ENCODE measurements at places on chromosomes 3 and 15. TPM values are rescaled to one million over a fixed set of nuclear protein-coding genes. Genes with fewer than 3 reads are reported as not detected.

Gene PPCDC
- total RNA-seq = 16.9 TPM

Gene MUC13
- total RNA-seq = 0.50 TPM

Gene EAF2
- total RNA-seq = 12.8 TPM

Gene RBPMS2
- 1.3 TPM for total RNA-seq

Gene DCLK3
- total RNA-seq = 0.04 TPM

Gene ARHGEF26
- total RNA-seq = 2.9 TPM

Gene IL1RAP
- 2.5 TPM for total RNA-seq

Gene LPCAT4
- 38.2 TPM for total RNA-seq

Gene UROC1
- 0.10 TPM for total RNA-seq

Gene IGF2BP2
- total RNA-seq = 41.5 TPM

Gene IP6K1
- 43.5 TPM for total RNA-seq

Gene C2CD4B
- total RNA-seq = 0.45 TPM

Gene ANKRD63
- 0.66 TPM for total RNA-seq

Gene TBCCD1
- 14.5 TPM for total RNA-seq

Gene NMNAT3
- total RNA-seq = 15.2 TPM

Gene TMEM158
- total RNA-seq = 7.5 TPM

Gene GMPPB
- 9.3 TPM for total RNA-seq

Gene ISLR
- 0.63 TPM for total RNA-seq

Gene CYP19A1
- total RNA-seq = 4.0 TPM

Gene SEMA6D
- 80.0 TPM for total RNA-seq

Gene NBEAL2
- 2.5 TPM for total RNA-seq

Gene CLEC3B
- total RNA-seq = 25.7 TPM

Gene PPP1R14D
- not detected for total RNA-seq

Gene KCNAB1
- total RNA-seq = 3.9 TPM

Gene CISH
- 0.70 TPM for total RNA-seq

Gene SCAANT1
- total RNA-seq = not detected

Gene CSPG4
- 3.3 TPM for total RNA-seq

Gene PCLAF
- total RNA-seq = 2.2 TPM

Gene ACKR4
- total RNA-seq = 2.3 TPM

Gene SLC22A13
- total RNA-seq = 0.30 TPM

Gene SLITRK3
- 8.4 TPM for total RNA-seq

Gene CLRN1
- not detected for total RNA-seq

Gene BFSP2
- total RNA-seq = not detected

Gene RYR3
- total RNA-seq = 10.7 TPM

Gene SFMBT1
- 11.5 TPM for total RNA-seq

Gene PRRT3
- total RNA-seq = 4.3 TPM

Gene ST3GAL6
- 9.0 TPM for total RNA-seq

Gene ICE2
- total RNA-seq = 19.4 TPM

Gene ADAMTS9
- total RNA-seq = 9.7 TPM

Gene KNG1
- not detected for total RNA-seq

Gene OCA2
- total RNA-seq = 0.18 TPM

Gene SLC22A14
- 0.27 TPM for total RNA-seq

Gene LDHAL6B
- total RNA-seq = 2.4 TPM

Gene TICRR
- 0.51 TPM for total RNA-seq

Gene PAK2
- total RNA-seq = 51.2 TPM

Gene ZNF385D
- 6.7 TPM for total RNA-seq

Gene TM6SF1
- total RNA-seq = not detected

Gene DNAJC13
- total RNA-seq = 47.5 TPM

Gene SCG5
- total RNA-seq = 20.4 TPM

Gene SERINC4
- total RNA-seq = 0.63 TPM

Gene EXD1
- total RNA-seq = 0.22 TPM

Gene PPM1L
- 25.0 TPM for total RNA-seq

Gene CILP
- total RNA-seq = 0.14 TPM

Gene OSTN
- total RNA-seq = 0.15 TPM

Gene ATP13A5
- total RNA-seq = 0.66 TPM

Gene CLDN1
- total RNA-seq = 0.97 TPM

Gene MUSTN1
- total RNA-seq = 2.7 TPM

Gene DISP2
- 0.19 TPM for total RNA-seq

Gene GOLGA8S
- not detected for total RNA-seq
